ENCODE measurements at places on chromosomes 6 and 20.

GRCh38 chr6:91291071-91291470, 704.2 kb upstream of the MAP3K7 start:
- DNase-seq: no peak

GRCh38 chr6:45586216-45587171, 208.8 kb upstream of the SUPT3H start:
- peak; percentile 12 for DNase-seq

DNA sequence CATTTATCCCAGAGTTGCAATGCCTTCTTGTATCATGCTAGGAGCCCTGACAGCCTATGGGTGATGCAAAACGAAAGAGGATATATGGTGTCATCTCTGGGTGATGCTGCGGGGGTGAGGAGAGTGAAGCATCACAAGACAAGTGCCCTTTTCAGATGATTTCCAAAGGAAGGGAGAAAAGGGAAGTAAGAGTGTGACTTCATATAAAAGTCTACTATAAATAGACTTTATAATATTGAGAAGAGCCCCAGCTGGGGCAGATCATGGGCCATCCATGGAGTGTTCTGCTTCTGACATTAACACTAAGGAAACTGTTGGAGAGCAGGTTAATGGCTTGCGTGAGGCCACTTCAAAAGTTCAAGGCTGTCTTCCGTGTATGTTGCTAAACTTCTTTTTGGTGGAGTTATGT, 4.4 kb downstream of the CD83 start:
- no peak for DNase-seq

- DNase-seq: no peak
These were observed 90.0 kb upstream of the IFNGR1 start for GRCh38 chr6:137309078-137309762.
